ENCODE measurements at places on chromosomes 11 and 22.

GRCh38 chr11:123822599-123822998 lies 16.4 kb upstream of the OR6M1 start:
- no peak for DNase-seq

DNA sequence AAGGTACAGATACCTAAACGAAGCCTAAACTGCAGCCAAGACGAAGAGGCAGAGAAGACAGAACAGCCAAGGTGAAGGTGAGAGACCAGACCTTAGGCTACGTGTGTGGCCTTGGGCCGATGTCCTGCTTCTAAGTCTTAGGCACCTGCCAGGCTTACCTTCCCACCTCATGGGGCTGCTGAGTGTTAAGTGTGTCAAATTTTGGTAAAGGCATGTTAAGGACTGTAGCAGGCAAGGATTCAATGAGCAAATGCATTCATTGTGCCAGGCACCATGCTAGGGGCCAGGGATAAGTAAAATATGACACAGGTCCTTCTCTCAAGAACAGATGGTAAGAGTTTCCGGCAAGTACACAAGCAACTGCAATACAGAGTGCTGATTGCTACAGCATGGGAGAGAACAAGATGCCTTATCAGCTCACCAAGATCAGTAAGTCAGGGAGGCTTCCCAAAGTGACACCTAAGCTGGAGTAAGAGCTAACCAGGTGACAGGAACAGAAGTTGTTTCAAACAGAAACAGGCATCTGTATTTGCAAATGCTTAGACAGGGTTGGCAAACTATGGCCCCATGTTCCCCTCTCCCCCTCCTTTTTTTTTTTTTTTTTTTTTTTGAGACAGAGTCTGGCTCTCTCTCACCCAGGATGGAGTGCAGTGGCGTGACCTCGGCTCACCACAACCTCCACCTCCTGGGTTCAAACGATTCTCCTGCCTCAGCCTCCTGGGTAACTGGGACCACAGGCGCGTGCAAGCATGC lies 46.7 kb downstream of the CLTCL1 start:
- DNase-seq: no peak

DNA sequence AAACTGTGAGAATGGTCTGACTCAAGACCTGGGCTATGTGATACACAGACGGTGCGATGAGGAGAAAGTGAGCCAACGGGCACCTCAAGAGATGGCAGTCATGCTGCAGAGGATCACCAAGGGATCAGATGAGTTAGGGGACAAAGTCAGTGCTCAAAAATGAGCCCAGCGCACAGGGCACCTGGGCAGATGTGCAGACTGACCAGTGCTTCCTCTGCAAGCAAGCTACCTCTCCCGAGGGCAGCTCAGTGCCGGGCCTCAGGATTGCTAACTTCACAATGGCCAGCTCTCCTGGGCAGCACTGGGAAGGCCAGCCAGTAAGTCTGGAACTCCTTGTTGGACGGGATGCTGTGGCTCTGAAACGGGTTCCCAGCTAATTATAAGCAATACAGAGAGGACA lies 15.3 kb downstream of the HDHD5 start:
- no peak for DNase-seq

DNA sequence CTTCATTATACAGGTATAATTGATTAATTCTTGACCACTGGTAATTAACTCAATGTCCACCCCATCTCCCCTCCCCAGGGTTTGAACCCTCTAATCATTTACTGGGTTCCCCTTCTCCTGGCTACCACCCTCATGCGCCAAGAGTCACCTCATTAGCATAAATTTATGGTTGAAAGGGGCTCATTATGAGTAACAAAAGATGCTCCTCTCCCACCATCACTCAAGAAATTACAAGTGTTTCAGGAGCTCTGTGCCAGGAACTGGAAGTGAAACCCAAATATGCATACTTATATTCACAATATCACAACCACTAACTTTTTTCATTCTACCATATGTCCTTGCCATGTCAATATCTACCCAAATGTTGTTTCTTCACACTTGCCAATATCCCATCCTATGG lies 7.8 kb upstream of the STIP1 start:
- DNase-seq: peak; percentile 28

GRCh38 chr11:87035976-87036583 lies 1.7 kb upstream of the TMEM135 start:
- no peak for DNase-seq

GRCh38 chr11:72410956-72411355 lies 23.4 kb downstream of the CLPB start:
- no peak for DNase-seq

DNA sequence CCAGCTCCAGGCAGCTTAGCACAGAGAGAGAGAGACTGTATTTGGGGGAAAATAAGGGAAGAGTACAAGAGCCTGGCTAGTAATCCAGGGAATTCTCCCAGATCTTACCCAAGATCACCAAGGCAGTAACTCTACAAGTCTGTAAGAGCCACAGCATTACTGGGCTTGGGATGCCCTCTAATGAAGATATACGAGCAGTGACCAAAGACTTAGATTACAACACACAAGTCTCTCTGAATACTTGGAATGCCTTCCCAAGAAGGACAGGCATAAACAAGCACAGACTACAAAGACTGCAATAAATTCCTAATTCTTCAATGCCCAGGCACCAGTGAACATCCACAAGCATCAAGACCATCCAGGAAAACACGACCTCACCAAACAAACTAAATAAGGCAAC lies 17.7 kb downstream of the DNAJC24 start:
- no peak for DNase-seq

DNA sequence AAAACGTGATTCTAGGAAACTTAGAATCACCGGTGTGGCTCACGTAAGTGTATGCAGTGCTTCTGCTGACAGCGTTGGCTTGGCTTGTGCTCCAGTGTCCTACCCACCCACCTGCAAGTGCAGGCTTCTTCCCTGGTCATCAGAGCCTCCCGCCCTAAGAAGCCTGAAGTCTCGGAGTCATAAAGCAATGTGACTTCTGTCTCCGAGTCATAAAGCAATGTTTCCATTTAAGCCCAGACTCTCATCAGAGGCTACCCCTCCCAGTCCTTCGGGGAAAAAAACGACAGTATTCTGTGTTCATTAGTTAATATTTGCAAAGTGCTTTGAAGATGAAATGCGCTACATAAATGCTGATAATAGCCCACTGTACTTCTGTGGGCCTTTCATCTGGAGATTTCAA lies 293.8 kb downstream of the OPCML start:
- DNase-seq: no peak

DNA sequence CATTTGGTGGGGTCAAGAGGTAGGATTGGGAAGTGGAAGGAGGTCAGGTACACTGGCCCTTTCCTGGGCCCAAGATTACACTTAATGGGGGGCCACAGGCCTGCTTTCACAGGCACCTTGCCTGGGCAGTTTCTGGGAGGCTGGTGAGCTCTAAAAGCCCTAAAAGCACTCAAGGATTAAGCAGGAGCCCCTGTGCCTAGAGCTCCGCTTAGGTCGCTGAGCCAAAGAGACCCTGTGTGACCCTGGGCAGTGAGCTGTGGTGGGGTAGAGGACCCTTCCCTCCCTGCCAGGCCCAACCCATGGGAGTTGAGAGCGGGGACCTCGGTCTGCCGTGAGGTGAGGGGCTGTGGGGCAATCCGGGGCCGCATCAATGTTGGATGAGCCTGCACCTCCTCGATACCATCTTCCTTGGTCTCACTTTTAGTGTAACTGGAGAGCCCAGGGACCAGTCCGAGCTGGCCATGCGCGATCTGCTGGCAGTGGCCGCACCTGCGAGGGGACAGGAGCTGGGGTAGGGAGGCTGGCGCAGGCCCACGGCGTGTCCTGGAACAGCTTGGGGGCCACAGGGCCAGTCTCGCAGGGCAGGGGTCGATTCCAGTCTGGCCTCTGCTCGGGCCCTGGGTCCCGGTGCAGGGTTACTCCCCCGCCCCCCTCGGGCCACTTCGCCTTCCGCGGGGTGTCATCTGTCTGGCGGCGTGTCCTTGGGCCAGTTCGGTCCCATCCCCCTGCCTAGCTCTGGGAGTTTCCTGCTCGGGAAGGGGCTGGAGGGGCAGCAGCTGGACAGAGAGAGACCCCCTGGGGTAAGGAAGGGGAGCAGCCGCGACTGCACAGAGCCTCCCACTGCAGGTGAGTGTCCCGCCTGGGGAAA lies 44.3 kb downstream of the EIF3F start:
- DNase-seq: no peak

GRCh38 chr22:32202539-32203180 lies 2.2 kb downstream of the RFPL2 start:
- peak; percentile 48 for DNase-seq

- DNase-seq: no peak
These were observed 107.5 kb downstream of the TBC1D22A start for GRCh38 chr22:46869831-46870441.
